ENCODE measurements at places on chromosomes 16 and 17.

- no peak for DNase-seq
Measured at GRCh38 chr17:6787081-6787693, 11.2 kb downstream of the FBXO39 start.

- DNase-seq = peak; percentile 58
Measured at GRCh38 chr17:78343543-78344201, 16.2 kb downstream of the SOCS3 start.

GRCh38 chr17:50924800-50925199 is 58.6 kb upstream of the TOB1 start:
- DNase-seq = no peak

GRCh38 chr16:10835281-10835931 is 16.8 kb upstream of the TVP23A start:
- no peak for DNase-seq

GRCh38 chr17:55384643-55385232 is 36.9 kb downstream of the MMD start:
- no peak for DNase-seq

DNA sequence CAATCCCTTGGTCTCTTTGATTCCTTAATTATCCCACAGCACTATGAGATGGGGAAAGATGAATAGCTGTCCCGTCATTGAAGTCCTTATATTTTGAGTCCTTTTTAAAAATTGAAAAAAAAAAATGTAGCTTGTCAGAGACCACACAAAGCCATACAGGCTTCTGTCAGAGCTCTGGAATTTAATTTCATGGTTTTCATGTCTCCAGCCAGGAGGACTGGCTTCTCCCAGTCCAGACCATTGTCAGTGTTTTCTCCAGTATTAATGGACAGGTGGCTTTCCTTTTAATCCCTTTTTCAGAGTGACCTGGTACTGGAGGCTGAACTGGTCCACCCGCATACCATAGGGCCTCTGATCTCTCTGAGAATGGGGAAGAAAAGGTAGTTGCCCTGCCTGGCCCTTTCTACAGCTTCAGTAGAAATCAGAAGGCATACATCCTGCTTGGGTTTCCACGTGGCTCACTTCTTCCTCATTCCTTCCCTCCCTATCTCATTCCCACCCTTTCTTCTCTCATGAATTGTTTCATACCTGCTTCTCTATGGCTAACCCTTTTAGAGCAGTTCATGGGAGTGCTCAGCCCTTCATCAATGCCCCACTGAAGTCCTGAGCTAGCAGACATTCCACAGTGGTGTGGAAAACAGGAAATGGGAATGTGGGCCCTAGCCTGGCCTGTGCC is 29.1 kb downstream of the TRIM16 start:
- DNase-seq = no peak

GRCh38 chr16:26195225-26195624 is 503.5 kb downstream of the HS3ST4 start:
- DNase-seq = no peak

- DNase-seq = no peak
Measured at GRCh38 chr17:67983383-67983688, 12.9 kb downstream of the C17orf58 start.

DNA sequence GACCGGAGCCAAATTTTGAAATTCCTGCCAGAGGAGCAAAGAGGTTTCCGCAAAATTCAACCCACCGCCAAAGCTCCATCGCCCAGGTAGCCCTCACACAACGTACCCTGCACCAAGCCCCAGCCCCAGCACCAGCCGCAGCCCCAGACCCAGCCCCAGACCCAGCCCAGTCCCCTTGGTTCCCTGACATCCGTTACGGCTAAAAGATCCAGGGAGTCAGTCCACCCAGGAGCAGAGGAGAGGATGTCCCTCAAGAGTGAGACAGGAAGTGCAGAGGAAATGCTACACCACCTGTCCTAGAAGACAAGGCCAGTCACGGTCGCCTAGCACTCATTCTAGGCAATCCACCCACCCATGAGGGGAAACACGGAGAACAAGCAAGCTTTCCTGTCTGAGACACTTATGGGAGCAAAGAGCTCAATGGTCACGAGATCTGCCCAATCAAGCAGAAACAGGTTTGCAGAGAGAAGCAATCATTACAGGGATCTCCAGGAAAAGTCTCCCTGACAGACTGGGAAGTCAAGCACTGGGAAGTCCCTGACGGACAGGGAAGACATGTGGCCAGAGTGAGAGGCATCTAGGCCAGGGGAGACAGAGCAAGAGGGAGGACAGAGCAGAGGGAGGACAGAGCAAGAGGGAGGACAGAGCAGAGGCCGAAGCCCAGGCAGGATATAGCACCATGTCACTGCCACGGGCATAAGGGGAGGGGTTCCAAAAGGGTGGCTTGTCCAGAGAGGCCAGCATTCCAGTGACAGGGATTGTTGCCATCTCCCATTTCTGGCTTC is 15.0 kb upstream of the KCNJ18 start:
- no peak for DNase-seq

- DNase-seq = no peak
Measured at GRCh38 chr17:80790021-80790765, 201.4 kb upstream of the CHMP6 start.

GRCh38 chr16:87086575-87086974 is 230.6 kb downstream of the C16orf95 start:
- no peak for DNase-seq

DNA sequence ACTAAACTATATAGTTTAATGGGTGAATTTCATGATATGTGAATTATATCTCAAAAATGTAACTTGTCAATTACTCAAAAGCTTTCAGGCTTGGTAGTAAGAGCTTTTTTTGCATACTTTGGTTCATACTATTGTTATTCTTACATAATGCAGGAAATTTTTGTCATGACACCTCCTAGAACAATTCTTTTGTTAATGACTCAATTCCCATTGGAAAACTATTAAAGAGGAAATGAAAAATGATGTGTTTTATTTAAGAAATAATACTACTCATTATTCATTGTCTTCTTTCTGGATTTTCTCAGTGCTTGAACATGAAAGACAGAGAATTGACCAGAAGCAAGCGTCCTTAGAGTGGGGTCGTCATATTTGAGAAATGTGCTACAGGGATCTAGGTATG is 196.4 kb upstream of the KCNJ16 start:
- DNase-seq = peak; percentile 18

DNA sequence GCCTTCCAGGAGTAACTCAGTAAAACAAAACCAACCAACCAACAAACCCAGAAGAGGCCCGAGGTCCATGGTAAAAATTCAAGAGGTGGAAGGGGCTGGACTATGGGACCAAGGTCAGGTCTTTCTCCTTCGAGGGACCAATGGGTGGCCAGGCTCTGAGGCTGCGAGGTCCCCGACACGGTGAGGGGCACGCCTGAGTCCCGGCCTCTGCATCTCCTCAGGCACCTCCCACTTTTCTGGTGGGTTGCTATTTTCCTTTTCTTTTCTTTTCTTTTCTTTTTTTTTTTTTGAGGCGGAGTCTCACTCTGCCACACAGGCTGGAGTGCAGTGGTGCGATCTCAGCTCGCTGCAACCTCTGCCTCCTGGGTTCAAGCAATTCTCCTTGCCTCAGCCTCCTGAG is 18.0 kb downstream of the CD7 start:
- DNase-seq = no peak

DNA sequence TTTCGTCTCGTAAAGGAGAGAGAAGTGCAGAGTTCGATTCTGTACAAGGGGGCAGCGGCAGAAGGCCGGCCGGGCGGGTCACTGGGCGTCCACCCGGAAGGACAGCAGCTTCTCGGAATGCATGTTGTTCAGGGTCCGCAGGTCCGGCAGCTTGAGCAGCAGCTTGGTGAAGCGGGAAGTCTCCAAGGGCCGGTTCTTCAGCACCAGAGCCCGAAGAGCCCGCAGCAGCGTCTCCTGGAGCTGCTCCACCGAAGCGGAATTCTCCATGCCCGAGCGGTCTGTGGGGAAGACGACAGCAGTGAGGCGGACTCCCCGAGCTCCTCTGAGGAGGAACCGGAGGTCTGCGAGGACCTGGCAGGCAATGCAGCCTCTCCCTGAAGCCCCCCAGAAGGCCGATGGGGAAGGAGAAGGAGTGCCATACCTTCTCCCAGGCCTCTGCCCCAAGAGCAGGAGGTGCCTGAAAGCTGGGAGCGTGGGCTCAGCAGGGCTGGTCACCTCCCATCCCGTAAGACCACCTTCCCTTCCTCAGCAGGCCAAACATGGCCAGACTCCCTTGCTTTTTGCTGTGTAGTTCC is 7.3 kb downstream of the NR1D1 start:
- no peak for DNase-seq

DNA sequence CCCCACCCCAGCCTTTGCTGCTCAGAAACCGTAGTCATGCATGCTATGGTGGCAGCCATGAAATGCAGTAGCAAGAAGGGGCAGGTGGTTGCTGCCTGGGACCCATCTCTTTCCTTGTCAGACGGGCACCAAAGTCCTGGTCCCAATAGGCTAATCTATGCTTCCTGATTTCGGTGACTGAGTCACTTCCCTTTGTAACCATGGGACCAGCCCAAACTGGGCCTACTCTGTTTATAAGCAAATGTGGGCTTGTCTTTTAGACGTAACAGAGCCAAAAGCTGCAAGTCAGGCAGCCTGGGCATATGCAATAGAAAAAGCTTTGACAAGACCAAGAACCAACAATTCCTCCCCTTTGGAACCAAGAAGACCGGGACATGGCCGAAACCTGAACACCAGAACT is 99.1 kb upstream of the RBBP6 start:
- DNase-seq = peak; percentile 63

DNA sequence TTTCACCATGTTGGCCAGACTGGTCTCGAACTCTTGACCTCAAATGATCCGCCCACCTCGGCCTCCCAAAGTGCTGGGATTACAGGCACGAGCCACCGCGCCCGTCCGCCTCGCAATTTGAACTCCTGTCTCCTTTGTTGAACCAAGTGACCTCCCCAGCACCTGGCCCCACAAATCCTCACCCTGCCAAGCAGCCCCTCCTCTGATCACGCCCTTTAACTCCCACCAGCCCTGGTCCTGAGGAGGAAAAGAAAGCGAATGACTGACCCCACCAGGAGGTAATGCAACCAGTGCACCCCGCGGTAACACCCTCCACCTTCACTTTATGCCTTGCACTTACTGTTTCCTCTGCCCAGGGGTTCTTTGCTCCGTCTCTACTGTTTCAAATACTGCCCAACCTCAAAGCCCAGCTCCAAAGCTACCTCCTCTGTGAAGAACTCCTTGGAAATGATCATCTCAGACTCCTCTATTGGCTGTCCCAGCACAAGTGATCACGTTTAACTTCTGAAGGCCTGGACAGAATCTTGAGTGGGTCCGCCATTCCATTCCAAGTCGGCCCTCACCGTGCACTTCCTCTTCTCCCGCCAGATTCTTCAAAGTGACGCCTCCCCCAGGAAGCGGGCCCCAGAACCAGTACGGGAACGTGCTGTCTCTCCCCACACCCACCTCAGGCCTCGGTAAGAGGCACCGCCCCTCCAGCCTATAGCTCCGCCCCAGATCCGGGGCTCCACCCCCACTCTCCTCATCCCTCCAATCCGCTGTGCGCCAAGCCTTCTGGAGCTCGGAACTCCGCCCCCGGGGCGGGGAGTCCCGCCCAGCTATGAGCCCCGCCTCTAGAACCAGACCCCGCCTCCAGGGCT is 4.4 kb downstream of the CD19 start:
- DNase-seq = peak; percentile 98

GRCh38 chr16:52399116-52399515 is 147.8 kb downstream of the TOX3 start:
- DNase-seq = no peak

GRCh38 chr17:77186141-77186604 is 45.4 kb downstream of the SEC14L1 start:
- DNase-seq = no peak

GRCh38 chr17:4850246-4850645 is 17.1 kb downstream of the MINK1 start:
- no peak for DNase-seq

DNA sequence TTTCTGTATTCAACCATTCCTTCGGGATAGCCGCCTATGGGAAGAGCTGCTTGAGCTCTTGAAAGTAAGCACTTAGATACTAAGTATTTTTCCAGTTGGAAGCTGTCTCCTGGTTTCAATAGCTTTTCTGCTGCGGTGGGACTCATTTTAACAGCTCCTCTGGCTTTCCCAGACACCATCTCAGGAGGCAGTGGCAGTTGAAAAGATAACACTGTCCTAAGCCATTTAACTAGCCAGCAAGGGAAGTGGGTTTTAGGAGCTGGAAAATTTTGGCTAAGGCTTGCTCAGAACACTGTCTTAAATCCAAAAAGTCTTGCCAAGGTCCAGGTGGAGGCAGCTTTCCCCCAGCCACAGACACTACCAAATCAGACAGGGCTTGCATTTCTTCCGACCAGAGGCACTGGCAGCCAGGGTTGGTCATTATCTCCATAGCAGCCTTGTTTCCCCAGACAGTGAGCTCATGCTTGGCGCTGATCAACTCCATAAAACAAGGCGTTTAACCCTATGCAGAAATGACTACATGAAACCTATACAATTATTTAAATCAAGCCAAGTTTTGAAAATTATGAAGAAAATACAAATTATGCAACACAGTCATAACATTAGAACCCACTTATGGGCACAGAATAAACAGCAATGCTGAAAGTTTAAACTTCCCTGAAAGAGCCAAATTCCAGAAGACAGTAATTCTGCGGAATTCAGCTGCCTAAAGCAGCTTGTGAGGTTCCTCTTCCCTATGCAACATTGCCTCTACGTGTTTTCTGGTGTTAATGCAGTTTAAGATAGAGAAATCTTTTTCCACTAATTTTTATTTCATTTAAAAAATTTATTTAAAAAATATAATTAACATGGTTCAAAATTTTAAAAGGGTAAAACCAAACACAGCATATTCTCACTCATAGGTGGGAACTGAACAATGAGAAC is 25.0 kb downstream of the GABARAPL2 start:
- DNase-seq = no peak

- no peak for DNase-seq
Measured at GRCh38 chr16:19829844-19830692, 54.6 kb downstream of the GPRC5B start.

DNA sequence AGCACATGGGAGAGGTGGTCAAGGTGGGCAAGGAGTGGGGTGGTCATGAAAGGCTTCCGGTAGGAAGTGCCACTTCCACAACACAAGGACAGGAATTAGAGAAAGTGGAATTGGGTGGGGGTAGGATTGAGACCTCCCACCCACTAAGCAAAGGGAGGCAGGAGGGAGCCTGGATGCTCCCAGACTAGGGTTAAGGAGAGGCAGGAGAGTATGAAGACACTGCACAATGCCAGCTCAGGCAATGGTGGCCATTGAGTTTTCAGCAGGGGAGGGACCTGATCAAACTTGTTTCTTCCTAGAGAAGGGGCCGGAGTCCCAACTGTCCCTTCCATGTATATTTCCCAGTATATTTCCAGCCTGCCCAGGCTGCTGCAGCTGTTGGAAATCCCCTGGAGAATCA is 3.1 kb upstream of the RAB11FIP4 start:
- no peak for DNase-seq

- no peak for DNase-seq
Measured at GRCh38 chr17:22300731-22301352, 608.5 kb downstream of the KCNJ18 start.
